ENCODE measurements at places on chromosomes 5 and 9. TPM values are rescaled to one million over a fixed set of nuclear protein-coding genes. Genes with fewer than 3 reads are reported as not detected.

The ALDH1B1 gene
- 6.3 TPM for total RNA-seq

The SAXO1 gene
- 0.09 TPM for total RNA-seq

The FGF18 gene
- under 0.01 TPM for total RNA-seq

The SLIT3 gene
- 0.95 TPM for total RNA-seq

The NEURL1B gene
- total RNA-seq: 0.47 TPM

The CDC26 gene
- 47.1 TPM for total RNA-seq

The MEGF10 gene
- total RNA-seq: not detected
